ENCODE measurements at places on chromosomes 4 and X. TPM values are rescaled to one million over a fixed set of nuclear protein-coding genes. Genes with fewer than 3 reads are reported as not detected.

Gene KLHL34
- 0.04 TPM for polyA plus RNA-seq

Gene ODAM
- 1.3 TPM for polyA plus RNA-seq

Gene CCKAR
- 0.10 TPM for polyA plus RNA-seq

Gene PGAM4
- not detected for polyA plus RNA-seq

Gene TCEAL7
- polyA plus RNA-seq = 40.0 TPM

Gene C4orf51
- not detected for polyA plus RNA-seq

DNA sequence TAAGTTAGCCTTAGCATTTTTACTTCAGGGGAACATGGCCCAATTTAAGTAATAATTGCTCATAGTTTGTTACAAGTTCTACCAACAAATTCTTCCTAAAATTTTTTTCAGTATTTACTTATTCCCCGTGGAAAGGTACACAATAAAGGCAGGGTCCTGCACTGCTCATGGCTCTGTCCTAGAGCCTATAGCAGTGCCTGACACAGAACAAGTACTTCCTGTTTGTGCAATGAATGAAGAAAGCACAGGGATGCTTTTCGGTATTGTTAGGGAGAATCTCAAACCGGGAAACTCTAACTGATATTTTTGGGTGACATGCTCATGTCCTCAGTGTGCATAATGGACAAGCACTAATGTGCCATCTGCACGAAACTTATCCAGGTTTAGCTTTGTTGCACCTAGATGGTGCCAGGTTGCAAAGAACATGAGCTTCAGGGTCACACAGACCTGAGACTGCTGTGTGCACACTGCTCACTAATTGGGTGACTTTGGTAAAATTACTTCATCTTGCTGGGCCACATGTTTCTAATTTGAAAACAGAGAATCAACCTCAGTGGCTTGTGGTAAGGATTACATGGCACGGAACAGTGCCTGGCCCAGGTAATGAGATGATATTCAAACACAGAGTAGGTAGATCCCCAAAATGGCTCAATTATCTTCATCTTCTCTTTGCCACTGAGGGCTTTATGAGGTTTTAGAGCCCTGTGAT, 175.8 kb upstream of the NPY2R start:
- no peak for DNase-seq

GRCh38 chrX:50814701-50815100, 707 bp upstream of the SHROOM4 start:
- DNase-seq = no peak

DNA sequence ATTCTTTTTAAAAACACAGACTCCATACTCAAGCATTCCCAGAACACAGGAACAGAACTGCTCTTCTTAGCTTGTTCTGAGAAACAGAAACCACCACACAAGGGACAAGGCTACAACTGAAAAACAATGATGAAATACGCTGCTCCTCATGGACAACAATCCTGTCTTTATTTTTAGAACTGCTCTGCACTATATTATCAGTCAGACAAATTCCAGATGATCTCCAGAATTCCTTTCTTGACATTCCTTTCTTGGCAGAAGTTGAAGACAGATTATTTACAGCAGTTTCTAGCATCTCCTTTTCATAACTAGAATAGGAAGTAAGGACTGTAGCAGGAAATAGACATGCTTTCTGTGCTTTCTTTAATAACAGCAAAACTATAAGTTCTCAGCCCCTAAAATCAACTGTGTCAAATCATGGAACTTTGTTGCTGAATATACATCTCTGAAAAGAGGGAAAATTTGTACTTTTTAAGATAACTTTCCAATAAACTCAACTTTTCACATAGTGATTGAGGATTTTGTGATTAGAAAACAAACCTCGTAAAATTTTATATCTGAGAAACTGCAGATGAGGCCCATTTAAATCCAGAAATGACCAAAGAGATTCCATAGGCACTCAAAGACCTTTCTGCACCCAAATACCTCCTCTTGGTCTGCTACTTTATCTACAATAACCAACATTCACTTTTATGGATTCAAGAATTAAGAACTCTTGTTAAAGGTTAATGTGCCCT, 35.9 kb downstream of the ANTXR2 start:
- no peak for DNase-seq

DNA sequence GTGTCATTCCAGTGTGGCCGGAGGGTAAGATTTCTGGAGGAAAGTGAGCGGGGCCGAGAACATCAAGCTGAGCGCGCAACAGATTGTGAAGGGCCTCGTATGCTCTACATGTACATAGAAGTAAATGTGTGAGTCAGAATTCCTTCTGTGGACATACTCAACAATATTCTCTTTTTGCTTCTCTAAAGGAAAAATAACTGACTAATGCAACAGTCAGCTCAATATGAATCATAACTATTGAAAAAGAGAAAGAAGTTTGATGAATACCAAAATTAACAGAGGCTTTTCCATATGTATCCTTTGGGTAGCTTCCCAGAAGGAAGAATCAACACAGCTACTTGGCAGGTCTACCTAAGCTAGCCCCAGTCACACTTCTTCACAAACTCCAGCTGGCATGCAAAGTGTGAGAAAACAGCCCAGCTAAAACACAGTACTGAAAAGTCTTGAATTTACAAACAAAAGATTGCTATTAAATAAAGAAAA, 87.5 kb upstream of the ZFP42 start:
- DNase-seq = no peak

DNA sequence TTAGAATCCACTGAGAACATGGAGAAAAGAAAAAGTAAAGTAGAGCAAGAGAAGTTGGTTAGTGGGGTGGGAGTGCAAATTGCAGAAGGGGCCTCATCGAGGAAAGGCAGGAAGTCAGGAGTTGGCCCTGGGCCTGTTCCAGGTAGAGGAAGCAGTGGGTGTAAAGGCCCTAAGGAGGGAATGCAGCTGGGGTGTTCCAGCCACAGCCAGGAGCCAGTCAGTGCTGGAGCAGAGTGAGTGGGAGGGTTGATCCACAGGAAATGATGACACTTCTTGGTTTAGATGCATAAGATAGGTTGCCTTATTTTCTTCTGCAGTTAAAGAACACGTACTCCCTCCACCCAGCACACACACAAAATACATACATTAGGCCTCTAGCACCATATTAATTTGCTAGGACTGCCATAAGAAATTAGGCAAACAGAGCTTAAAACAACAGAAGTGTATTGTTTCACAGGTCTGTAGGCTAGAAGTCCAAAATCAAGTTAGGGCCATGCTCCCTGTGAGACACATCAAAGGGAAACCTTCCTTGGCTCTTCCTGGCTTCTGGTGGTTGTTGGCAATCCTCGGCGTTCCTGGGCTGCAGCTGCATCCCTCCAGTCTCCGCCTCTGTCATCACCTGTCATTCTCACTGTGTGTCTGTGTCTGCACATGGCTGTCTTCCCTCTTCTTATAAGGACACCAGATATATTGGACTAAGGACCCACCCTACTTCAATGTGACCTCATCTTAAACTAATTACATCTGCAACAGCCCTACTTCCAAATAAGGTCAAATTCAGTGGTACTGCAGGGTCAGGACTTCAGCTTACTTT, 205.9 kb downstream of the AASDH start:
- DNase-seq = no peak

DNA sequence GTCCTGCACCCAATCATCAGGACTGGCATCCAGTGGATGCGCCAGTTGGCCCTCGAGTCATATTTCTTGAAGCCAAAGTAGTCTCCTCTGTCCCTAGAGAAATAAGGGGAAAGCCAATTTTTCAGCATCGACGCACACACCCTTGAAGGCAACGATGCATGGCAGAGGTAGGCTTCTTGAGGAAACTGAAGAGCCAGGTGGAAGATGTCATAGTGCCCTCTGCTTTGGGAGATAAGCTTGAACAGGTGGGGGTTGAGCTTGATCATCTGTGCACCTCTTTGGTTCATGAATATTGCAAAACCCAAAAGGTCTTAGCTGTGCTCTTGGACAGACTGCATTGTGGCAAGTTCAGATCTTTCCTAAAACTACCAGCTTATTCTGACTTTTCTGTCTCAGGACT, 34.6 kb upstream of the WDR1 start:
- no peak for DNase-seq

DNA sequence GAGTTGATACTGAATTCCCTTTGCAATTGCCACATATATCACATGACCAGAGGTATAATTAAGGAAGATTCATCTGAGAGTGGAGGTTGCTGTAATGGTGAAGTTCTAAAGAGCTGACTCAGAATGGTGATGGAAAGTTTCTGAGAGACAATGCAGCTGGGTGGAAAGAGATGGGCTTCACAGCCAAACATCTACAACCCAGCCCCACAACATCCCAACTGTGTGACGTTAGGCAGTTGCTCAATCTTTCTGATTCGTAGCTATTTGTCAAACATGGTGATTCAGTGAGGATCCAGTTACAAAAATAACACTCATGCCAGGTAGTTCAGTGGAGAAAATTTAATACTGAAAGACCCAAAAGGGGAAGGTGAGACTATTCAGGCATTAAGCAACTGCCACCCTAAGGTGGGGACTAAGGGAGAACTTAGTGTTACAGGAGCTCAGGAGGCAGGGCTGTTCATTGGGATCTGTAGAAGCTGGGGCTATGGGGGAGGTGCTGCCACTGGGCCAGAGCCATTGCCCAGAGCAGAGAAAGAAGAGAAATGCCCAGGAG, 6.9 kb upstream of the AFF1 start:
- no peak for DNase-seq

GRCh38 chrX:129529685-129530281, 6.5 kb upstream of the SMARCA1 start:
- no peak for DNase-seq

- DNase-seq = no peak
Observed at GRCh38 chrX:23765449-23765848, 17.5 kb upstream of the SAT1 start.

- no peak for DNase-seq
Observed at GRCh38 chrX:134183665-134184064, 53.3 kb upstream of the CCDC160 start.

- DNase-seq = no peak
Observed at GRCh38 chrX:134908356-134908755, 82.4 kb upstream of the SMIM10 start.

DNA sequence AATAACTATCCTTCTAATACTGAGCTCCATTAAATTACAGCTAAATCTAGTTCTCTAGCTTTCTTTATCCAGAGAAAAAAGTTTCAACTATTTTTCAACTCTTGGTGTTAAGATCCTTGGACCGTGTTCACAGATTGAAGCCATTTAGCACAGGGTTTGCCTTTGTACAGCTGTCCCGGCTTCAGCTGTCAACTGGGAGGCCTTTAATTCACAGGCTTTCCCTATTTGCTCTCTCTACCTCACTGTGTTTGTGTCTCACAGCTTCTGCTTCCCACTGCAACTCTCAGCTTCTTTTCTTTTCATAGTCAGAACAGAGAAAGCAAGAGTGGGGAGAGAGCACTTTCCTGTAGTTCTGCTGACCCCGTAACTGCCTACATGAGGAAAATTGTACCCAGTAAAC, 76.9 kb upstream of the SMAD1 start:
- no peak for DNase-seq

DNA sequence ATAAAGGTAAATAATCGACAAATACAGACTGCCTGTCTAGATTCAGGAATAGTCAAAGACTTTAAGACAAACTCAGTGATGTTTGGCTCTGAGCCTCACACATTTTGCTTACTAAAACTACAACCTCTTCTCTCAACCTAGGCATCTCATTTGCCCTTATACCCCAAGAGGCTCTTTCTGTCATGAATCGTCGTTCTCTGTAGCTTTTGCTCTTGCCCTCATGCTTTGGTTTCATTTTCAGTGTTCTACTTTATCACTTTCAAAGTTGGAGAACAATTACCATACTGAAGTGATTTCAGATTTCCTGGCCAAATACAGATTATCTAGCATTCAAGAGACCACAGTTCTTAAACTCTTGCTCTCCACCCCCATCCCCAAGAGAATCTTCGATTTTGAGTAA, 114.1 kb upstream of the RAP2C start:
- no peak for DNase-seq

DNA sequence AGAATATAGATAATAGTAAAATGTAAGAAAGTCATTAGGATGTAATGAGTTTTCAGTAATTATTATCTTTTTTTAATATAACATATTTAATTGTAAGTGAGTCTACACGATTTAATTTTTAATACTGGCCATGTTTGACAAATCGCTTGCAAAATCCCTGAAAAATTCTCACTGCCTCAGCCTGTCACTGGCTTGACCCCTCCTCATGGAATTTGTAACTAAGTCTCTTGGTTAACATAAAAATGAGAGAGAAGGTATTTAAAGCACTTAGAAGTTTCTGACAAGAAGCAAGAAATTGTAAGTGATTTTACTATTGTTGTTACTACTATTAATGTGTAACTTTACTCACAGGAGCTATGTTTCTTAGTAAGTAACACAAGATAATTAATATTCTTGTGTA, 237.9 kb upstream of the GK2 start:
- no peak for DNase-seq

- DNase-seq = no peak
Observed at GRCh38 chr4:9924750-9925149, 96.5 kb downstream of the SLC2A9 start.

DNA sequence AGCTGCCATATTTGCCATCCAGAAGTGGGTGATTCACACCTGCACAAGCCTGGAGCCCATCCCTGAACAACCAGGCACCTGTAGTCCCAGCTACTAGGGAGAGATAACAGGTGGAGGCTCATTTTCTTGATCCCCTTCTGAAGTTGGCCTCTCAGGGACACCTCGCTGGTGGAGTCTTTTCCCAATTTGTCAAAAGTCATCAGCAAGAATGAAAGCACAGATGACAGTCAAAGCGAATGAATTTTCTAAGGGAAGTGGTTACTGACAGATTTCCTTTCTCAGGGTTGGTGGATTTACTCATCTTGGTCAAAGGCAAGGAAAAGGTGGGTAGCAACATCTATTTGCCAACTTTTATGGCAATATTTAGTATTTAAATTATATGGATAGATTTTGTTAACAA, 36.5 kb downstream of the FGFBP1 start:
- DNase-seq = no peak

DNA sequence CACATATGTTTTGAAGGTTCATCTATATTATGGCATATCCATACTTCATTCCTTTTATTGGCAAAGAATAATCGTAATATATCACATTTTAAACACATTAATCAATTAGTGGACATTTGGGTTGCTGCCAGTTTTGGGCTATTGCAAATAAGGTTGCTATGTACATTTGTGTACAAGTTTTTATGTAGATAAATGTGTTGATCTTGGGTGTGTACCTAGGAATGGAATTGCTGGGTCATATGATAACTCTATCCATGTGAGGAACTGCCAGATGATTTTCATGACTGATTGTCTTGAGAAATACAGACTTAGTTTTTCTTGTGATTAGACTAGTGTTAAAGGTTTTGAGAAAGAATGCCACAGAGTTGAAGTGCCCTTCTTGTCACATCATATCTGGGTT, 99.2 kb upstream of the RAB40AL start:
- no peak for DNase-seq

GRCh38 chr4:152427981-152428380, 107.9 kb downstream of the FBXW7 start:
- DNase-seq = no peak

DNA sequence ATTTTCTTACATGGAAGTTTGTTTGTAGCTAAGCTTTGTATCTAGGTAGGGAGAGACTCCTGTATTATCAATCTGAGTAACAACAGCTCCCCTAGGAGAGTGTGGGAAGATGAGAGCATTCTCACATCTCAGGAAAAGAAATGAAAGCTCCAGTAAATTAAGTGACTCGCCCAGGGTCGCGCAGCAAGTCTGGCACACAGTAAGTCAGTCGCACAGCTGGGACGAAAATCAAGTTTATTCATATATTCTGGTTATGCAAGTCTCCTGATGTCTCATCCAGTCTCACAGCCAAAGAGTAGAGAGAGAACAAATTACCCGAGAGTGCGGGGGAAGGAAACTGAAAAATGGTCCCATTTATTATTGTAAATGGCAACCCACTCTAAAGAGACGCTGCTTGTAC, 216.1 kb downstream of the STK32B start:
- DNase-seq = no peak
